HS-27A (cell line): ENCODE measurements at places on chromosomes 16 and 17.

GRCh38 chr17:6576038-6576785, 19.9 kb upstream of the PITPNM3 start:
- DNase-seq: no peak

GRCh38 chr16:16131659-16132058, 91.6 kb downstream of the ABCC6 start:
- no peak for DNase-seq

DNA sequence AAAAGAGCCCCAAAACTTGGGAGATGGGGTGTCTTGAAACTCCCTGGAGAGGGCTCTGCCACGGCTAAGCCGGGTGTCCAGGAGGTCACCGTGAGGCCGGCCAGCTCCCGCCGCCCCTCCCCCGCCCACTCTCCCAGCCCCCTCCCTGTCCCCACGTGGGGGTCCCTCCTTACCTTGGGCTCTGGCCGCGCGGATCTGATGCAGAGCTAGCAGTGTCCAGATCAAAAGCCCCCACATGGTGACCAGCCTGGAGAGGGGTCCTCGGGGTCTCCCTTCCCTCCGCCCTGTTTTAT, 447 bp downstream of the SDK2 start:
- no peak for DNase-seq

DNA sequence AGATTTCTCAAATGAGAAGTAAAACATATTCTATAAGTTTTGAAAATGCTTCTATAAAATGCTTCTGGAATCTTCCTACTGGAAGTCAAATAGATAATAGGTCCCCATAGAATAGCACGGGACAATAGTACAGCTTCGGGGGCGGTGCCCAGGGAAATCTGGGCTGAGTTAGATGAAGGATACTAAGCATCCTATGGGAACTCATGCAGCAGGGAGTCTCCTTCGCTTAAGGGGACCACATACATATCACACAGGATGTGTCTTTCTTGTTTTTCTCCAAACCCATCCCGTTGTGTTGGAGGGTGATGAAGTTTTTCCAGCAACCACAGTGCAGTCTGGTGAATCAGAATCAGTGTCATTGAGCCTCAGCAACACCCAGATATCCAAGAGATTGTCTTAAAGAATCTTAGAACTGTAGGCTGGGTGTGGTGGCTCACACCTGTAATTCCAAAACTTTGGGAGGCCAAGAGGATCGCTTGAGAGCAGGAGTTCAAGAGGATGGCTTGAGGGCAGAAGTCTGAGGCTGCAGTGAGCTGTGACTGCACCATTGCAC, 84.2 kb downstream of the PITPNC1 start:
- DNase-seq: no peak

- no peak for DNase-seq
Observed at GRCh38 chr16:55154262-55154661, 169.7 kb upstream of the IRX6 start.

GRCh38 chr17:81683208-81683583, 401 bp downstream of the ARL16 start:
- no peak for DNase-seq

- no peak for DNase-seq
Observed at GRCh38 chr17:40509626-40510327, 8.4 kb upstream of the TNS4 start.

- no peak for DNase-seq
Observed at GRCh38 chr17:75478508-75478907, 22.1 kb downstream of the TMEM94 start.

GRCh38 chr17:33948309-33948708, 306.8 kb upstream of the CCL2 start:
- no peak for DNase-seq

DNA sequence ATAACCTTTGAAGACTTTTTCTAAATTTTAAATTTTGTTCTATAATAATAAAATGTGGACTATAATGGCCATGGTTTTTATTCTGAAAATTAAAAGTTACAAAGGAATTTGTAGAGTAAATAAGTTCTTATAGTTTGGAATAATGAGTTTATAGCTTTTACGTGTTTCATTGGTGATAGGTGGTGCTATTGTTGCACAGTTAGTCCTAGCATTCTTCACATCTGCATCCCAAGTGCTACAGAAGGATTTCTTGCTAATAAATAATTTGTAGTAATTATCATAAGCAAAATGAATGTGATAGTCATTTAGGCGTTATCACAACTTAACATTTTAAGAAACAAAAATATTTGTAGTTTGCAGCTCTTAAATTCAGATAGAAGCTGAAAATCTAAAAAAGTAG, 67.9 kb downstream of the BCAS3 start:
- no peak for DNase-seq

DNA sequence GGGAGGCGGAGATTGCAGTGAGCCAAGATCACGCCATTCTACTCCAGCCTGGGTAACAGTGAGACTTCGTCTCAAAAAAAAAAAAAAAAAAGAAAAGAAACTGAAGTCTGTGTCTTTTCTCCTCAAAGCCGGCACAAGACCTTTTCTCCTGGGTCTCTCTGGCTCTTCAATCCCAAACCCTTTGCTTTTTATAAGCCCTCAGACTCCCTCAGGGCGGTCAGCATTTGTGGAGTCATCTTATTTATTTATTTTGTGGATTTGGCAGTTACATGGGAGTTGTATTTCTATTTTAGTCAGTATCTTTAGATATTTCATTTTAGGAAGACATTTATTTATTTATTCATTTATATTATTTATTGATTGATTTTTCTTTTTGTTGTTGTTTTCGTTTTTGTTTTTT, 57.7 kb upstream of the MAP3K14 start:
- DNase-seq: no peak

GRCh38 chr16:6317934-6318333, 1014.7 kb upstream of the RBFOX1 start:
- no peak for DNase-seq
